ENCODE measurements at places on chromosomes 7 and 10.

DNA sequence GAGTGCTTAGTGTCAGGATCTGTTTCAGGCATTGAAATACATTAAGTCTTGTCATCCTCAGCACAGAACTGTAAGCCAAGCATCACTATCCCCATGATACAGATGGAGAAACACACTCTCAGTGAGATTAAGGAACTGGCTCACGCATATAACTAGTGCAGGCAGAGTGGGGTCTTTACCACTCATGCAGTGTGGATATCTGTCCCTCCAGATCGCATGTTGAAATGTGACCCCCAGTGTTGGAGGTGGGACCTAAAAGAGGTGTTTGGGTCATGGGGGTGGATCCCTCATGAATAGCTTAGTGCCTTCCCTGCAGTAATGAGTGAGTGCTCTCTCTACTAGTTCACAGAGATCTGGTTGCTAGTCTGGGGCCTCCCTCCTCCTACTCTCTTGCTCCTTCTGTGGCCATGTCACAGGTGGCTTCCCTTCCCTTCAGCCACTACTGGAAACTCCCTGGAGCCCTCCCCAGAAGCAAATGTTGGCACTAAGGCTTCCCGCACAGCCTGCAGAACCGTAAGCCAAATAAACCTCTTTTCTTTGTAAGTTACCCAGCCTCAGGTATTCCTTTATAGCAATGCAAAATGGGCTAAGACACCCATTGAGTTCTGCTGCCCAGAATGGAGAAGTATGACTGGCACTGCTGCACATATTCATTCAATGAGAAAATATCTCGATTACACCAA lies 31.8 kb upstream of the MSMB start:
- no peak for DNase-seq

DNA sequence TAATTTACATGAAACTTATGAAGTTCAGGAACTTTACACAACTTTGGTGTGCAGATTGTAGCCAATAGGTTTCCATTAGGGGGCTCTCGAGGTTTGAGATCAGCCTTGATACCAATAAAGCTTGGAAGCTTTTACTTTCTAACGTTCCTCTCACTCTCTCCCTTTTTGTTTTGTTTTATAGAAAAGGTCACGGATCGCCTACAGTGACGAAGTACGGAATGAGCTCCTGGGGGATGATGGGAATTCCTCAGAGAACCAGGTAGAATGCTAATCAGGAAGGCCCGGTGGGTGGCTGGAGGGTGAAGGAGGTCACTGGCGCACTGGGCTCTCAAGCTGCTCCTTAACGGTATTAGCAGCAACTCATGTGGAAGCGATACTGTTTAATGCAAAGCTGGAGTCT lies 79.9 kb downstream of the VTI1A start:
- no peak for DNase-seq

- DNase-seq = no peak
Measured at GRCh38 chr10:50472914-50473313, 150.8 kb downstream of the SGMS1 start.

DNA sequence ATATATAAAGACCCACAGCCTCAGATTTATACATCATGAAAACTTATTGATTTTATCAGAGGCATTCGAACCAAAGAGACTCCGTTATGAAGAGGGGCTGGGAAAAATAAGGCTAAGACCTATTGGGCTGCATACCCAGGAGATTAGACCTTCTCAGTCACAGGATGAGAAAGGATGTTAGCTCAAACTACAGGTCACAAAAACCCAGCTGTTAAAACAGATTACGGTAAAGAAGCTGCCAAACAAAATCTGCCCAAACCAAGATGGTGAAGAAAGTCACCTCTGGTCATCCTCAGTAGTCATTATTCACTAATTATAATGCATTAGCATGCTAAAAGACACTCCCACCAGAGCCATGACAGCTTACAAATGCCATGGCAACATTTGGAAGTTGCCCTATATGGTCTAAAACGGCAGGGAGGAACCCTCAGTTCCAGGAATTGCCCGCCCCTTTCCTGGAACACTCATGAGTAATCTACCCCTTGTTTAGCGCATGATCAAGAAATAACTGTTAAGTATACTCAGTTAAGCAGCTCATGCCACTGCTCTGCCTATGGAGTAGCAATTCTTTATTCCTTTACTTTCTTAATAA lies 362.5 kb upstream of the PCDH15 start:
- no peak for DNase-seq

DNA sequence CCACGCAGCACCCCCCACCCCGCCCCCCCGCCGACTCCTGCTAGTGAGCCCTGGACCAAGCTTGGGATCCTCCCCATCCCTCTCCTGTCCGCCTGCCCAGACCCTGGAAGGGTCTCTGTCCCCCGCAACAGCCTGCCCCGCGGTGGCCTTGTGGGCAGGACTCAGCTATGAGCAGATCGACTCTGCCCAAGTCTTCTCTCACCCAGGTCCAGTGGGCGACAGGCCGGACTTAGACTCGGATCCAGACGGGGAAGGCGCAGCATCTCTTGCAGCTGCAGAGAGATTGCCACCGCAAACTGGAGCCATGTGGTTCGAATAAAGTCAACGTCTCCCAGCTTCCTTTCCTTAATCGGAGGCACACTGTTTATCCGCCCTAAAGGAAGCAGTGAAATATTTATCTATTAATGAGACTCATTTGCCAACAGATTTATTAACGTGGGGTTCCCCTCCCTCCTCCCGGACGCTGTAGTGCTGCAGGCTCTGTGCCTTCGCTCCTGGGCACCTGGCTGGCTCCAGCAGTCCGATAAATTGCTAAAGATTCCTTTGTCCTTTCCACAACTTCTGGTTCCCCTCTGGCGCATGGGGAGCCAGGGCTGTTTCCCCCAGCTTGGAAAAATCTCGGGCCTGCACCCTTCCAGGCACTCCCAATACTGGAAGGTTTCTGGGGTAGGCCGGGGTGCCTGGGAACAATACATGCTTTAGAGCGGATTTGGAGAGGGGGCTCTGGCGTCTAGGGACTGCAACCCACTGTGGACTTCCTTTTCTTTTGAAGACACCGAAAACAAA lies 634 bp upstream of the HOXA7 start:
- DNase-seq = no peak

DNA sequence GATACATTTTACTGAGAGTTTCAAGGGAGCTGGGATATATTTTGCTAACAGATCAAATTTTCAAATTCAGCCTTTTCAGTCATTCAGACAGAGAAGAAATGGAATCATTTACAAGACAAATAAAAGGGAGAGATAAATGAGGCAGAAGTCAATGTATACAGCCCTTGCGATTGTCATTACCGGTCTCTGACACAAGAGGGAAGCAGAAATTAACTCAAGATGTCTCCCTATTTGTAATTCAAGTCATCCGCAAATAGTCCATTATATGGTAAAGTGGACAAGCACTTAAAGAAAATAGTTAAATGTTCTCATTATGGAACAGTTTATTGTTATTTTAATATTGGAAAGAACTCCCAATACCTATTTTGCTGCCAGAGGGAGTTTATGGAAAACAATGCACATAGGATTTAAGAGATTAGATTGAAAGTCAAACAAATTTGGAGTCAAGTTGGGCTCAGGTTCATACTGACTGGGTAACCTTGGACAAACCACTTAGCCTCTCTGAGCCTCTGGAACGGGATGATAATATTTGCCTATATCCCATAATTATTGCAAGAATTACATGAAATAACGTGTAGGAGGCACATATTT lies 89.3 kb upstream of the PRKCQ start:
- peak; percentile 39 for DNase-seq

DNA sequence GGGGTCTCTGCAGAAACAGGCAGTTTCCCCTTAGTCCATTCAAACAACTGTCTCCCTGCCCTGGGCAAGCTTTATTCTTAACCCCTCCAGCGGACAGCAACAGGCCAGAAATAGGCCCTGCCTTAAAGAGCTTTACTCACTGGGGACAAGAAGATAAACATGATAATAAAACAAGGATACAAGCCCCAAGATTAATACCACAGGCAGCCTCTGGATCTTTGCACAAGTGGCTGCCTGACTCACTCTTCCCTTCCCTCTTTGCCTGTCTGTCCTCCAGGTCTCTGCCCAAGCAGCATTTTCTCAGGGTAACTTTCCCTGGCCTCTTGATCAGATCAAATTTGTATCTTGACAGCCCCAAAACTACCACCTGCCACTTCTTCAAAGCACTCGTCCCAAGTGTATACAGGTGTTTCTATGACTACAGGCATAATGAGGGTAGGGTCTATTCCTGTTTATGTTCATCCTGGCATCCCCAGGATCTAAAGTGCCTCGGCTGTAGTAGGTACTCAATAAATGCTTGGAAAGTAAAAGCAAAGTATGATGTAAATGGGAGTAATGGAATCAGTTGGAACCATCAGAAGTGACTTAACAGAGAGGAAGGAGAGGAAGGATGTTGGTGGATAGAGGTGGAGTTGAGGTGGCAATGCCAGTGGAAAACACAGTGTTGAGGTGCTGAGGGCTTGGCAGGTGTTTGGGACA lies 7.0 kb upstream of the CAMK2G start:
- DNase-seq = no peak

DNA sequence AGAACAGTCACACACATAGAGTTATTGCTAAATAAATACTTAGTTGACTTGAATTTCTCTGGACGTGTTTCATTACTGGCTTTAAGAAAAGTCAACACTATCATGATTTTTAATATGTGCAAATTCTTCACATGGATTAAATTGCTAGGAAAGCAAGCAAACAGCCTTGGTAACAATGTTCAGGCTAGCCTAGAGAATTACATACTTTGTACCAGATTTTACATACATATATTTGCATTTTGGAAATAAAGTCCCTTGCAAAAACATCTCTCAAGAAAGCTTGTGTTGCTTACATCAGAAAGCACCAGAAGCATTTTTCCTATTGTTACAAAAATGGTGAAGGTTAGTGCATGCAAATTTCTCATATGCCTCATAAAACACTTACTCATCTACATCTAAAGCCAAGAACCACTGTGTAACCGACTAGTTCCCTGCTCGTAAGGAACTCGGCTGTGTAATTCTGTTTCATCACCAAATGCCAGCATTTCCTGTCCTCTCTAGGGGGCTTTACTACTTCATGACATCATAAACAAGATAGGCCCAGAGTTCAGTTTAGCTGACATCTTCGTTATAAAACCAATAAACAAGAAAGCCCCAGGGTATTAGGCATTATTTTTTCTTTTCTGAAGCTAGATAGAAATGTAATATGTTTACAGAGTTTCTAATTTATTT lies 87.8 kb downstream of the CFAP58 start:
- no peak for DNase-seq

DNA sequence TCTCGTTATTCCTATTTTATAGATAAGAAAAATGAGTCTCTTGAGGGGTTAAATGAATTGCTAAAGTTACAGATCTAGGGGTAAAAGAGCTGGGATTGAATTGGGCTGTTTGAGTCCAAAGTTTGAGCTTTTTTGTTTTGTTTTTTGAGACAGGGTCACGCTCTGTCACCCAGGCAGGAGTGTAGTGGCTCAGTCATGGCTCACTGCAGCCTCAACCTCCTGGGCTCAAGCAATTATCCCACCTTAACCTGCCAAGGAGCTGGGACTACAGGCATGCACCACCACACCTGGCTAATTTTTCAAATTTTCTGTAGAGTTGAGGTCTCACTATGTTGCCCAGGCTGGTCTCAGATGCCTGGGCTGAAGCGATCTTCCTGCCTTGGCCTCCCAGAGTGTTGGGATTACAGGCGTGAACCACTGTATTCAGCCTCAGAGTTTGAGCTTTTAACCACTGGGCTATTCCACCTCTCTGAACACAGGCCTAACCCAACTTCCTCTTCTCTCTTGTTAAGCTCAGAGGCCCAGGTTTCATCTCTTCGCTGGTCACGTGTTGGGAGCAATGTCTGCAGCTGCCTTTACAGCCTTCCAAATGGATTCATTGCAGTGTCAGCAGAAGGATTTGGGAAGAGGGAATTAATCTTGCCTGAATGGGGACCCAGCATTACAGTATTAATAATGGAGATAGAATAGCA lies 8.0 kb downstream of the SUFU start:
- no peak for DNase-seq

- no peak for DNase-seq
Measured at GRCh38 chr7:121545418-121545817, 149.3 kb upstream of the FAM3C start.

All from T47D (cell line).